AG08396 (cell line): ENCODE measurements at places on chromosomes 4 and X.

DNA sequence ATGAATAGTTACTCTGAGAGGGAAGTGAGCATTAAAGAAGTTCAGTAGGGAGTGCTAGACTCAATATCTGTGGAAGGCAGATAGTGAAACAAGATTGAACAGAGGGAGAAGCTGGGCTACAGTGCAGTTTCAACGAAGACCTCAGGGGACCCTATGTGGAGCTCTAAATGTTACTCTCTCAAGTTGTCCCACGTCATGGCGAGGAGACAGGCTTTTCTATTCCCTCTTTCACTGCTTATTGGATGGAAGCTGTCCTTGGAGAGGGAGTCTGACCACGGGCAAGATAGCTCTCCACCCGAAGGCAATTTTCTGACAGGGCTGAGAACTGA lies 42.3 kb upstream of the CCSER1 start:
- DNase-seq, result no peak

DNA sequence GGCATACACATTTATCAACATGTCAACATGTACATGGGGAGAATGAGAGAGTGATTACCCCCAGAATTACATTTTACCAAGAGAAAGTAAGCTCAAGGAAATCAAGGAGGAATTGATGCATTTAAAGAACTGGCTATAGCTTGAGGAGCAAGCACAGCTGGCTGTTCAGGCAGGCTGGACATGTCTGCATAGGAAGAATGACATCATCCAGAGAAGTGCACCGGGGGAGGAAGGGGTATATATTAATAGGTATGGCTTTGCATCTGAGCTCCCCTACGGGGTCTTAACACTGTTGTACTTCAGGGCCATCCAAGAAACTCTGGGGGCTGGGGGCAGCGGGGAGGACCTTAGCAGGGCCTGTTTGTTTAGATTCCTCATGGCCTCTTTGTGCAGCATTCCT lies 222.4 kb upstream of the VCX start:
- no peak for DNase-seq

GRCh38 chr4:168453146-168453545 lies 27.1 kb downstream of the DDX60L start:
- DNase-seq, result no peak

DNA sequence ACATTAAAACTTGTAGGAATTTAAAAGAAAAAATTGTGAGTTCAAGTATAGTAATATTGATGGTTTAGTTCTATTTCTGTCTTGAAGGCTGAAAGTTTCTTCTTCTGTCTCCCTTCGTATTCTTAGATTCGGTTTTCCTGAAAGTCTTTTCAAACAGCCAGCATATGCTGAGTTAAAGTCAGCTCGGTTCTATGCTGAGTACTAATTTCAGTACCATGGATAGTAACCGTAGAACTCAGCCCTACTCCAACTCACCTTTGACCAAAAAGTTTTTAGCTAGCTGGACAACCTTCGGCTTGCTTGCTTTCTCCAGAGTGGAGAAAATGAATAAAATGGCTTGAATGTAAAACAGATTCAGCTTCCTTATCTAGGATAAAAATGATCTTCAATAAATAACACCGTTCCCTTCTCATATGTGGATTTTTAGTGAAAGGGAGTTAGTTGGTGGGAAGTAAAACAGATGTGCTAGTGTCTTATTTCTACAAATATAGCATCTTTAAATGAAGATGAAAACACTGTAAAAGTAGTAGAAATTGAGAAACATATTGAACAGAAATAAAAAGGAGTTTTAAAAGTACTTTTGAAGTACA lies 5.2 kb downstream of the POU4F2 start:
- DNase-seq, result peak; percentile 53

GRCh38 chr4:78809928-78810835 lies 34.0 kb downstream of the BMP2K start:
- DNase-seq, result no peak

DNA sequence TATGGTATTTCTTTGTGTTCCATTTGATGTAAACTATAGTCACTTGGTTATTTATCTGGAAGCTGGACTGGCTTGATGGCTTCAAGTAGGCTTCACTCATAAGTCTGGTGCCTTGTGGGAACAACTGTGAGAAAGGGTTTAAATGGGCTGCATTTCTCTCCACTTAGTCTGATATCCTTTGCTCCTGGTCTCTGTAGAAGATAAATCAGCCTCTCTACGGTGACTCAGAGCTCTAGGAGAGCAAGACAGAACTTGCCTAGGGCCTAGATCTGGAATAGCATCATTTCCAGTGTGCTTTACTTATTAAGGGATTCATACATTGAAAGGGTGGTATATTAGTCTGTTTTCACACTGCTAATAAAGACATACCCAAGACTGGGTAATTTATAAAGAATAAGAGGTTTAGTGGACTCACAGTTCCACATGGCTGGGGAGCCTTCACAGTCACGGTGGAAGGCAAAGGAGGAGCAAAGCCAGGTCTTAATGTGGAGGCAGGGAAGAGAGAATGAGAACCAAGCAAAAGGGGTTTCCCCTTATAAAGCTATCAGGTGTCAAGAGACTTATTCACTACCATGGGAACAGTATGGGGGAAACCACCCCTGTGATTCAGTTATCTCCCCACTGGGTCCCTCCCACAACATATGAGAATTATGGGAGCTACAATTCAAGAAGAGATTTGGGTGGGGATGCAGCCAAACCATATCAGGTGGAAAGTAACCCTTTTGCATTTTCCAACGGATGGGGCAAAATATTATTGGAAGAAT lies 1746.4 kb upstream of the PCDH7 start:
- no peak for DNase-seq

GRCh38 chrX:27808226-27808625 lies 436 bp downstream of the MAGEB10 start:
- DNase-seq, result no peak

- no peak for DNase-seq
These were observed 31.8 kb upstream of the ZCCHC13 start for GRCh38 chrX:74272230-74272629.

DNA sequence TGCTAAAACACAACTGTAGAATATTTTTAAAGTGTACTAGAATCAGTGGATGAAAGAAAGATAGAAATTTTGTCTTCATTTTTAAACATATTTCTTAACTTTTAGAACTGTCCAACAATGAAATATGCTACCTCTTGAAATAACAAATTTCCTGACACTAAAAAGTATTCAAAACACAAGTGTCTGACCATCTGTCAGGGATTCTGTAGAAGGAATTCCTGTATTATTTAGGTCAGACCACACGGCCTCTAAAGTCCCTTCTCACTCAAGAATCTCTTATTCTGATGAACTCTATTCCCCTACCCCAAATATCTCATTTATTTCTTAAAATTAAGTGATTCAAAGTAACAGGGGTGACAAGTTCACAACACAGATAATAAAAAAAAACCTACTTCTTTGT lies 99.1 kb downstream of the MAML3 start:
- DNase-seq, result no peak

DNA sequence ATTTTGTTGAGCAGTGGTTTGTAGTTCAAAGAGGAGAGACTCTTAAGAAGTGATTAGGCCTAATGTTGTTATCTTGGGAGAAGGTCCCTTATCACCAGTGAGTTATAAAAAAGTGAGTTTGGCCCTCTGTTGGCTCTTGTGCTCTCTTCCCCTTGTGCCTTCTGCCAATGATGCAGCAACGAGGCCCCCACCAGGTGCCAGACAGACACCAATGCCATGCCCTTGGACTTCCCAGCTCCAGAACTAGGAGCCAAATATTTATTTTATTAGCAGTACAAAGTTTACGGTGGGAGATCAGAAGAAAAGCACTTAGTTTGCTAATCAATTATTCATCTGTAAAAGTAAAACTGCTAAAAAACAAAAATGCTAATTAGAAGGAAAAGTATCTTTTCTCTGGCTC lies 22.7 kb upstream of the NAAA start:
- DNase-seq, result no peak

DNA sequence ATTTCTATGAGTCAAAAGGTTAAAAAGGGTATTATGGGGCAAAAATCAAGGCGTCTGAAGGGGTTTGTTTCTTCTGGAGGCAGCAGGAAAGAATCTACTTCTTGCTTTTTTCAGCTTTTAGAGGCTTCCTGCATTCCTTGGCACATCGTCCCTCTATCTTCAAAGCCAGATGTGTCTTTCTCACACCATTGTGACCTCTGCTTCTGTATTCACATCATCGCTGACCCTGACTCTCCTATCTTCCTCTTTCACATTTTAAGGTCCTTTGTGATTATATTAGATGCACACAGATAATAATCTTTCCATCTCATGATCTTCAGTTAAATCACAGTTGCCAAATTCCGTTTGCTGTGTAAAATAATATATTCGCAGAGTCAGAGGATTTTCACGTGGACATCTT lies 112.7 kb downstream of the PPP4R3C start:
- DNase-seq, result no peak

- DNase-seq, result no peak
These were observed 172.0 kb downstream of the AASDH start for GRCh38 chr4:56215141-56215783.

DNA sequence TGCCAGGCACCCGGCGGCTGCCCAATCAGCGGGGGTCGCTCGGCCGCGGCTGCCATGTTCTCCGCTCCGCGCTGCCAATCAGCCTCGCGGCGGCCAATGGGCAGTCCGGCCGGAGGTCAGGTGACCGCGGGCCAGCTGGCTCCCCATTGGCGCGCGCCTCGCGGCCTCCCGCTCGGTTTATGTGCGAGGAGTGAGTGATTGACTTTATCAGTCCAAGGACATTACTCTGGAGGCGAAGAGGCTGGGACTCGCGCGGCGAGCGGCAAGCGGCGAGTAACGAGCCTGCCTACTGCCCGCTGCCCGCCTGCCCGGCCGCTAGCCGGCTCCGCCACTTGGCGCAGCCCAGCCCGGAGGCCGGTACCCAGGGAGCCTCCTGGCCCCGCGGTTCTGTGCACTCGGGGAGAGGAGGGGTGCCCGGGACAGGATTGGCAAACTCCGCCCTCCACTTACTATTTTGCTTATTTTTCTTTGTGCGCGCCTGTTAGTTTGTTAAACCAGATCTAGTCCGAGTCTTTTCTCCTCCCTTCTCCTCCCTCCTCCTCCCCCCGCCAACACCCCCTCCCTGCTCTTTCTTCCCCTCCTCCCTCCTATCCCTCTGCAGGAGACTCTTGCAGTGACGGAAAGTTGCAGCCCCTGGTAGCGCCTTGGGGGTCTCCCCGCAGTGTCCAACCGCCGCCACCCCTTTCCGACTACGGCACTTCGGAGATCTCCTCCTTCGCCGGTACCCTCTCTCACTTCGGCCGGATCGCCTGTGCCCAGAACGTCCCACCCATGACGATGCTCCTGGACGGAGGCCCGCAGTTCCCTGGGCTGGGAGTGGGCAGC lies at the start of gene ZIC3:
Gene ZIC3, plus strand, starts transcription at position 207 of the 825 bp plus-strand sequence. Its CDS starts 565 bp downstream, at position 772.
- DNase-seq, result peak; percentile 70

- DNase-seq, result peak; percentile 89
These were observed 46.1 kb downstream of the HTRA3 start for GRCh38 chr4:8315435-8316250.

DNA sequence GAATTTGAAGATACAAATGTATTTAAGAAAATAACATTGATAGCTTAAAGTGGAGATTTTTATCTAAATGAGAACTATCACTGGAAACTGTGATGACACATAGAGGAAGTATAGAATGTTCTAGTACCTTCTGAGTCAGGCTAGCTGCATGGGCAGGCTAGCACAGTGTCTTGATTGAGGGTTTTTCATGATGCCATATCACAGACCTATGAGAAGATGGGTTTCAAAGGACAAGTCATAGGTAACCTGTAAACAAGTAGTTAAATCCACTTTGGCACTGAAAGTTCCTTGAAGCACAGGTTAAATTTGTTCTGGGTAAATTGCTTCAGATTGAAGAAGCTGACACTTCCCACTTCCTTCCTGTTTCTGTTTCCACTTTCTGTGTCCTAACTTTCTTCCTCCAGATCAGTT lies 48.2 kb upstream of the CDKN2AIP start:
- no peak for DNase-seq

DNA sequence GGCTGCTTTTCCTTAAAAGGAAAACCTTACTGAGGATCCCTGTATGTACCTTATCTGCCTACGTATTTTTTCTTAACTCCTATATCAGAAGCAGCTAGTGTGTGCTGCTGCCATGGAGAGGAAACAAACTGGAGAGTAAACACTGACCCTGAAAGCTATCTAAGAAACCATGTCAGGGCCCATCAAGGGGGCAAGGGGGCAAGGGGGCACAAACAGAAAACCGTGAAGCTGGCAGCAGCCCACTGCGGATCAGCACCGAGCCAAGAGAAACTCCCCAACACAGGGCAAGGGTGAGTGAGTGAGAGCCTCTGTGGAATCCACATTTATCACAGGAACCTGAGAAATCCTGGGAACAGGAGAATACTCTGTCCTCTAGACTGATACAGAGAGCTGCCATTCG lies 1204.2 kb downstream of the PCDH18 start:
- no peak for DNase-seq

DNA sequence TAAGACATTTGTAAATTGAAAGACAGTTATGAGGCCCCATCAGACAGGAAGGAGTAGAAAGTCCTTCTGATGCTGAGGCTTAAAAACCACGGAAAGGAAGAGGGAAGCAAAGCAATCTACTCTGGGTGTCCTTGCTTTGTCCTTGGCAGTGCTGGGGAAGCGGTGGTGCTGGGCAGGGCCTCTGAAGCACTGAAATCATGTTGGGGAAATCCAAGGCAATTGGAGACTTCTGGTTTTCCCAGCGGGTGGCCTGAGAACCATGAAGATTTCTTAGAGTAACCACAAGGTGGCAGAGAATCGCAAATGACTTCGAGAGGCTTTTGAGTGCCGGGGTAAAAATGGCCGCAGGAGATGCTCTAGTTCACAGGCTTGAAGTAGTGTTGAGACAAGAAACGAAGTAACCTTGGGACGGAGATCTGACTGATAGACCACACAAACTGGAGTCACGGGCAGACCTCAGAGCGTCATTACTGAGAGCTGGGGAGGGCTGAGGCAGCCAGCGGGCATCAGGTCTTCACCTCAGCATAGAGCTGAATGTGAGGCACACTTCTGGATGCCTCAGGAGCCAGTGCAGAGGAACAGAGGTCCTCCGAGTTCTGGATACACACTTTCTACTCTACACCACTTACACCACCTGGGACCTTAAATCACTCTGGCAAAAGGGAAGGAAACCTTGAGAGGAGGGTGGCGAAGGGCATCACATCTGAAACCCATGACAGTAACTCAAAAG lies 130.7 kb upstream of the GPRIN3 start:
- DNase-seq, result peak; percentile 12

GRCh38 chrX:1138476-1139184 lies 73.8 kb downstream of the CRLF2 start:
- no peak for DNase-seq

GRCh38 chr4:179728305-179728704 lies 2286.1 kb upstream of the AGA start:
- DNase-seq, result no peak

DNA sequence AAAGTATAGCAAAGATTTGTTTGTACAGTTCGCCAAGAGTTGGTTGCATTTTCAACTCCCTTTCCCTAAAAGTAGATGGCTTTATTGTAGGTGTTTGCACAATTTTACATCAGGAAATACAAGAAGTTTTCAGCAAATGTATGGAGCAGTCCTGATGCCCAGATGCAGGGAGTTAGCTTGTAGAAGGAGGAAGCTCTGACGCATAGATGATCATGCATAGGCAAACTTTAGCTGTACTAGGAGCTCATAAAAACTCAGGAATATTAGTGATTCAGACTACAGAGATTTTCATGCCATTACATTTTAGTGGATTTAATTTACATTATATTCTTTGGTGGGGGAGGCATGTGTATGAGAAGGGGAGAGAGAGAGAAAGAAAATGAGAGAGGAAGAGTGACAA lies 62.9 kb downstream of the TMPRSS11D start:
- DNase-seq, result no peak

- no peak for DNase-seq
These were observed 168.7 kb upstream of the GALNTL6 start for GRCh38 chr4:171644430-171645057.

GRCh38 chrX:17601441-17602200 lies 135.7 kb upstream of the SCML1 start:
- DNase-seq, result no peak

- DNase-seq, result peak; percentile 51
These were observed 16.2 kb downstream of the ZFYVE28 start for GRCh38 chr4:2402048-2402842.
